Activated CD4-positive, alpha-beta T cell treated with anti-CD3 and anti-CD28 coated beads, Interleukin-2, Interleukin-6, amounts not matched to agents 100 ng/mL and 50 ng/mL, durations not matched to agents 16 hours and 8 hours (primary cell): ENCODE measurements at places on chromosomes 3 and 15.

- DNase-seq, result no peak
Measured at GRCh38 chr3:156729460-156730179, 55.2 kb downstream of the TIPARP start.

- DNase-seq, result no peak
Measured at GRCh38 chr3:101671014-101671413, 5.9 kb downstream of the ZBTB11 start.

GRCh38 chr3:123344175-123344906 lies 104.5 kb downstream of the ADCY5 start:
- peak; percentile 7 for DNase-seq

- DNase-seq, result no peak
Measured at GRCh38 chr3:184472723-184473428, 88.7 kb upstream of the EPHB3 start.

DNA sequence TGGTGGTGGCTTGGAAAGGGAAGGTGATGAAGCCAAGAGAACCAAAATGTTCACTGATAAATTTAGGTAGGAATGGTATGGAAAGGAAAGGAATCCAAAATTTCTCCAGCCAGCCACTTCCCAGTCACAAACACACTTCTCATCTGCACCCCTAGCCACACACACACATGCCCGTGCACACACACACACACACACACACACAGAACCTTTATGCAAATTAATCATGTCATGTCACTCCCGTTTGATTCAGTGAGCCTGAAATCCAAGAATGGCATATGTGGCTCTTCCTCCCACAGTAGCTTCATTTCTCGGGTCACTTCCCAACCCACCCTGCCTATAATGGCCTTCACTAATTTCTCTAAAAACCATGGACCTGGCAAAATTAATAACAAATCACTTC lies 3.1 kb upstream of the HLTF start:
- no peak for DNase-seq

GRCh38 chr3:156772588-156773206 lies 53.5 kb upstream of the LEKR1 start:
- DNase-seq, result no peak

DNA sequence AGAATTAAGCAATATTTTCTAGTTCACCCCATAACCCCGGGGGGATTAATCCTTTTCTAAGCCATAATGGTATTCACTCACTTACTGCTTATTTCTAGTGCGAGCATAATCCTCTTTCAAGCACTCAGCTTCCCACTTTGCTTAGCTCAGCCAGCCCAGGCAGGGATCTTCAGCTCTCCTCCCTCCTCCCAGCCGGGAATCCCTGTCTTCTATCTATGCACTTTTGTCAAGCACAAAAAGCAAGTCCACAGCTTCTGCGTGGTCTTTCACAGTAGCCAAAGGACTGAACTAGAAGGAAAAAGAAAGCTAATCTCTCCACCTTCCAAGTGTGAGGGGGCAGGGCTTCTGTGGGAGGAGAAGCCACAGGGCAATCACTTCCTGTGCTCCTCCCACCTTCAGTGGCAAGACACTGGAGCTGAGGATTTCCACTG lies 62.8 kb downstream of the PEX5L start:
- DNase-seq, result peak; percentile 23

GRCh38 chr3:8380904-8381704 lies 120.5 kb upstream of the LMCD1 start:
- DNase-seq, result no peak

GRCh38 chr3:177633671-177634207 lies 436.5 kb upstream of the TBL1XR1 start:
- no peak for DNase-seq

DNA sequence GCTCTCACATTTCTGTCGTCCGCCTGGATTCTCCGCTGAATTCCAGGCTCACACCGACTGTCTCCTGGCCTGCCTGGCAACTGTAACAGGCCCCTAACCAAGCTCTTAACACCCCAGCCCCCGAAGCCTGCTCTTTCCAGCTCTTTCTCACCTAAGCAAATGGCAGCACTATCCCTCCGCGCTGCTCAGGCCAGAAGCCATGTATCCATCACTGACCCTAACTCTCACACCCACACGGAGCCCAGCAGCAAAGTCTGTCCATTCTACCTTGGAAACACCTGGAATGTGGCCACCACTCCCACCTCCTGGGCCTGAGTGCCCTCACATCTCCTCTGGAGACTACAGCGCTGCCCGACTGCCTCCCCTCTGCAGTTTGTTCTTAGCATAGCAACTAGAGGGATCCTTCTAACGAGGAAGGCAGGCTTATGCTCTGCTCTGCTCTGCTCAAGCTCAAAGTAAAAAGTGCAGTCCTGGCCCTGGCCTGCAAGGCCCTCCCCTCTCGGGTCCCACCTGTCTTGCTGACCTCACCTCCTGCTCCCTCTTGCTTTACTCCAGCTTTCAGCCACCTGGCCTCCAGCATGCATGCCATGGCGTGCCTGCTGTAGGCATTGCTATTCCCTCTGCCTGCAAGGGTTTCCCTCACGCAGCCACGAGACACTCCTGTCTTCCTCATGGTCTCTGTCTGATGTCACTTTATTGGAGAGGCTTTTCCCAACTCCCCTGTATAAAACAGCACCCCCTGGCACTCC lies 27.2 kb downstream of the FEM1B start:
- no peak for DNase-seq

GRCh38 chr3:156271995-156272719 lies 151.8 kb downstream of the KCNAB1 start:
- no peak for DNase-seq

GRCh38 chr15:74222240-74223119 lies 13.6 kb upstream of the CCDC33 start:
- no peak for DNase-seq

DNA sequence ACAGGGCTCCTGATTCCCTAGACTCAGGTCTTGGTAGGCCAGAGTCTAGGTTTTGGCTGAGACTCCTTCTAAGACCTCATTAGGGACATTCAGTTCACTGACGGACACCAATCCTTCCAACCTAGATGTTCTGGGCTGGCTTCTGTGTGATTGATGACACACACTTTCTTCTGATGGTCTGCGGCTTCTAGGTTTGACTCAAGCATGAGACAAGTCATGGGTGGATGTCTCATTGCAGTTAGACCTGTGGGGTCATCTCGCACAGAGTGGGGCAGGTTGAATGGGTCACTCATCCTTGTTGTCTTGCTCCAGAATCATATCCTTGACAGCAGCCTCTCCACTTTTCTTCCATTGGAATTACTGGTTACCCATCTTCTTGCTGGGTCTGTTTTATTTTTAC lies 35.8 kb downstream of the ARNT2 start:
- peak; percentile 1 for DNase-seq

DNA sequence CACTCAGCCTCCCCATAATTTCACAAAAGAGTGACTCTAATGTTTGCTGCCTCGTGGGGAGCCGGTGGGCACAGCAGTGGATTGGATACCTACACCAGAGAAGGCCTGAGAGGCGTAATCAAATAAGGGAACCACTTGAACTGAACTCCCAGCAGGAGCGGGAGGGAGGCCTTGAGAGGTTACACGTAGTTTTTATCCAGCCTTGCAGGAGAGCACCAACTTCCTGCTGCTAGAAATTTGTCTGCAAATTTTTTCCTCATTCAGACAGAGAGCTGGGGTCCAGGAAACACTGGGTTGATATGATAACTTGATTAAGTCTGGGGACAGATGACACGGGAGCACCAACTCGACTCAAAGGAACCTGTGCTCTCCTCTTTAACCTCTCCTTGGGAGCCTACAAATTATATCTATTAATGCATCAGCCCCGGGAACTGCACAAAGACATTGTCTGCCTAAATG lies 69.8 kb downstream of the HES1 start:
- no peak for DNase-seq

DNA sequence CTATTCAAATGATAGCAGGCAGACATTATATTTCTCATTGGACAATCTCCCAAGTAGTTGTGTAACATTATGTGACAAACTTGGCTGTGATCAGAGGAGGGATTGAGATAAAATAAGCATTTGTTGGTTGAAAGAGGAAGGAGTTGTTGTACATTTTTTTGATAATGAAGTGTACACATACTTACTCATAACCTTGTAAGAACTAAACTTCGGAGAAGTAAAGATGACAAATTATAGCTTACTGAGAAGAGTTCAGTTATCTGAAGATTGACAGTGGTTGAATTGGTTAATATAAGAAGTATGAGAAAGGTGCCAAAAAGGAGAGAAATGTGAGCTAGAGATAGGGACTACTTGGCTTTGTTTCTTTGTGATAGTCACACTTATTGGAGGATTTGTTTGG lies 32.6 kb downstream of the STT3B start:
- DNase-seq, result peak; percentile 22

GRCh38 chr3:55282994-55283393 lies 204.1 kb downstream of the WNT5A start:
- no peak for DNase-seq

- DNase-seq, result no peak
Measured at GRCh38 chr3:38577371-38578080, 72.0 kb downstream of the SCN5A start.

DNA sequence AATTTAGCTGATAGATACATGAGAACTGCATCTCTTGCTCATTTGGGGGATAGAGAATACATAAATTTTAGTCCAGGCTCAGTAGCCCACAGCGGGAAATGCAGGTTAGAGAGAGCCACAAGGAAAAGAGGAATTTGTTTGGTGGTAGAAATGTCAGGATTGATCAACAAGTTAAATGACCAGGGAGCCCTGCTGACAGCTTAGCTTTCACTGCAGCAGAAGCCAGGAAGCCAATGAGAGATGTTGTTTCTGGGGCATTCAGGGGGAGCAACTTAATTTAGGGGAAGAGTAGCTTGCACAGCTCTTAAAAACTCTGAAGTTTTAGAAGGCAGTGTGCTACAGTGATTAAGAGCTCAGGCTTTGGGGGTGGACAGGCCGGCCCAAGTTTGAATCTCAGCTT lies 22.7 kb downstream of the ARHGEF26 start:
- no peak for DNase-seq

- no peak for DNase-seq
Measured at GRCh38 chr15:30675126-30675525, 49.2 kb downstream of the ARHGAP11B start.

DNA sequence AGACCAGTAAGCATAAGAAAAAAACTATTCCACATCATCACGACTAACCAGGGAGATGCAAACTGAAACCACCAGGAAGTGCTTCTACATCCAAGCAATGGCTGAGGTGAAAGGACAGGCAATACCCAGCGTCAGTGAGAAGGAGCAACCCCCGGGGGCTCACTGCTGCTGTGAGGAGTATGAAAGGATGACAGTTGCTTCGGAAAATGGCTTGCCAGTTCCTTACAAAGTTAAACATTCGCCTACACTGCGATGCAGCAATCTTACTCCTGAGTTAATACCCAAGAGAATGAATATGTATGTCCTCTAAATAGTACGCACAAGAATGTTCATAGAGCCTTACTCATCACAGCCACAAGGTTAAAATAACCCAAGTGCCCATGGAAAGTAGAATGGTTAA lies 13.3 kb upstream of the PLXNA1 start:
- DNase-seq, result no peak

- no peak for DNase-seq
Measured at GRCh38 chr3:15443826-15444524, 16.6 kb downstream of the EAF1 start.

- no peak for DNase-seq
Measured at GRCh38 chr15:89899295-89899945, 5.6 kb upstream of the AP3S2 start.

DNA sequence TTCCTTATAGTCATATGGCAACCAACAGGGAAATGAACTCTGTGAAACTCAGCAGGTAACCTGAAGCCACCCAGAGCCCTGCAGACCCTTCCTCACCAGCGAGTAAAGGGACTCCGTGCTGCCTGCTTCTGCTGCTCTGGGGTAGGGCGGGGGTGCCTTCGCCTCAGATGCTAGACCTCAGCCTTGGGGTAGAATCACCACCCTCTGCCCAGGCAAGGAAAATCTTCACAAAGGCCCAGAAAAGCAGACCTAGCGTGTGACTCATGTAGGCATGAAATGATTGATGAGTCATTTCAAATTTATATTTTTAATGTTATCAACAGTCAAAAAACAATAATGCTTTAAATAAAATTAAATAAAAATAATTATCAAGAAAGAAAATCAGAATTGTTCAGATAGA lies 6.6 kb downstream of the STIMATE start:
- DNase-seq, result peak; percentile 70

DNA sequence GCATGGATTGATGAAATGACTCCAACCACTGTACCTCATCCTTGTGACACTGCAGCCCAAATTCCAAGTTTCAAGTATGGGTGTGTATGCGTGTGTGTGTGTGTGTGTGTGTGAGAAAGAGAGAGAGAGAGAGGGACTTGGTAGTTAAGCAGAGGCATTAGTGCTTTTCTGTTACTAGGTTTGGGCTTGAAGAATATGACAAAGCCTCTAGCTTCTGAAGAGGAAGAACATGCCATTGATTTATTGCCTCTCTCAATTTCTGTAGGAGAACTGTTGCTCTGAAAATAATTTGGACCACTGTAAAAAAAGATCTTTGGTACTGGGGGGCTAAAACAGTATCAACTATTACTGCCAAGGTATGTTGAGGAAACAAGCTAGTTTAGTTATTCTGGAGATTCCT lies 139.2 kb downstream of the AQP9 start:
- no peak for DNase-seq

DNA sequence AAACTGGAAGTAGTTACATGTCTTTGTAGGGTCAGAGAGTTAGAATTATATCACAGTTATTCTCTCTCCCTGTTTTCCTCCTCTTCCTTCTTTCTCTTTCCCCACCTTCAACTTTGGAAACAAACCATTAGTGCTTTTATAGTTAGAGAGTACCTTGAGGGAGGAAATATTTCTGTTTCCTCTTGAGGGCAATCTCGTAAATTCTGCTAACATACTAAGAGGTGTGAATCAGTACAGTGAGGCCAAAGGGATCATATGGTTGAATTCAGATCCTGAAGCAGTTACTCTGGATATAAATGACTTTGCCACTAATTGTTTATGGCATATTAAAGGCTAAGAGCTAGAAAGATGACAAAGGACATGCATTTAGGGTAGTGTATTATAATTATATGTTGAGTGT lies 60.3 kb upstream of the CCNL1 start:
- no peak for DNase-seq

DNA sequence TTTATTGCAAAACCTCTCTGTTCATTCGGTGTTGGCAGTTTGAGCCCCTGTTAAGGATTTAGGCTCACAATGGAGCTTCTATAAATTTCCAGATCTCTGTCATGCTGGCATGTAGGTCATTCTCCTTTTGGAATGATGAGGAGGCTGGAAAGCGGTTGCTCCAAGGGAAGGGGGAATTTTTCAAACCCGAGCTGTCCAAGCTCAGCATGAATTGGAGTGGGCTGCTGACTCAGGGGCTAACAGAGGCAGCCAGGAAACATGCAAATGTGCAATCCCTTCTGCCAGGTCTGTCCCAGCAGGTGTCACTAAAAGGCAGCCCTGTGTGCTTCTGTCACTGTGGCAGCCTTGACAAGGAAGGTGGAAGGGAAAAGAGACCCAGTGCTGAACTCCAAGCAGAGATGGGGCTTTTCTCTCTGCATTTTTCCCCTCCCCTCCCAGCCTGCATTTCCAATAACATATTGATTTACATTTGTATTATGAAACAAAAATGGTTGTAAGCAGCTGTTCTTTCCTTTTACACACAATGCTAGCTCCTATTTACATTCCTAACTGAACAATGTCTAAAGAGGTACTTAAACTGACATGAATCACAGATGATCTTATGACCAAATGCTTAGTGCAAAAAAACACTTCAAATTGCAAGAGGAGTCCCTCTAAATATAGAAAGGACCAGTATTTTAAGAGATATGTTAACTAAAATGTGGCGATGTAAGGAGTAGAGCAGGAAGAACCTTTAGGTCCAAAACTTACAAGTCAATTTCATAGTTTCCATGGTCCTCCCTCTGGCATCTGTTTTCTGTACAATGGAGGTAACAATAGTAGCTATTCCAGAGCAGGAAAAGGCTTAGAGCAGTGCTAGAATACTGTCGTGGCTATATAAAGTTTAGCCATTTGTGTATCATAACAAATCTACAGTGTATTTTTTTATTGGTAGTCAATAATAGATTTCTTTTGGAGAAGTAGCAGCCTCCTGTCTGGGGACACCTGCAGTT lies 84.5 kb upstream of the ATP10A start:
- no peak for DNase-seq
